Lung microvascular endothelial cell (primary cell): ENCODE measurements at places on chromosomes 13 and 19. TPM values are rescaled to one million over a fixed set of nuclear protein-coding genes. Genes with fewer than 3 reads are reported as not detected.

Gene IGSF23
- total RNA-seq: 0.22 TPM in 1 of 2 replicates, not detected in the other

Gene ZNF880
- 17.9 and 20.0 TPM in 2 replicates for total RNA-seq

Gene TNFSF13B
- under 0.01 and 0.60 TPM in 2 replicates for total RNA-seq

Gene ZNF99
- total RNA-seq: not detected in 2 replicates

Gene KLF16
- 3.7 and 5.6 TPM in 2 replicates for total RNA-seq

Gene ZFP36
- 0.44 and 4.0 TPM in 2 replicates for total RNA-seq

Gene DPRX
- total RNA-seq: not detected in 2 replicates

Gene JSRP1
- total RNA-seq: 0.22 TPM in 1 of 2 replicates, not detected in the other

Gene C1QTNF9B
- not detected in 2 replicates for total RNA-seq

Gene BCAM
- total RNA-seq: 11.8 and 34.3 TPM in 2 replicates

Gene LIM2
- not detected in 2 replicates for total RNA-seq

Gene ZNF439
- total RNA-seq: 0.22 and 2.8 TPM in 2 replicates

GRCh38 chr19:8174706-8175105, 25.3 kb upstream of the FBN3 start:
- no peak for DNase-seq

GRCh38 chr13:109859898-109860297, 73.5 kb upstream of the IRS2 start:
- DNase-seq: no peak

DNA sequence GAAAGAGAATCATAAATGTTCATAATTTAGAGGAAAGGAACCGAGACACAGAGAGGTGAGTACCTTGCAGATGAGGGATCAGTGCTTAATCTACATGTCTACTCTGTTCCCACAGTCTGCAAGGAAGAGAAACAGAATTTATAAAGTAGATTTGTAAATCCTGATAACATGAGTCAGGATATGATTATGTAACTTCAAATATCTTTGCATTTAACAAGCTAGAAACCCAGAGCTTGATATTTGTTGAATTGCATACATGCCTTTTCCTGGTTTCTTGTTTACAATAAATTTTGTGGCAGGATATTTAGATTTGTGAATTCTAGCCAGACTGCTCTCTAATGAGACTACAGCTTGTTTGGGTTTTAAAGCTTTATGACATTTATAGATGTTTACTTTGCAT, 219.2 kb downstream of the ENOX1 start:
- DNase-seq: no peak

DNA sequence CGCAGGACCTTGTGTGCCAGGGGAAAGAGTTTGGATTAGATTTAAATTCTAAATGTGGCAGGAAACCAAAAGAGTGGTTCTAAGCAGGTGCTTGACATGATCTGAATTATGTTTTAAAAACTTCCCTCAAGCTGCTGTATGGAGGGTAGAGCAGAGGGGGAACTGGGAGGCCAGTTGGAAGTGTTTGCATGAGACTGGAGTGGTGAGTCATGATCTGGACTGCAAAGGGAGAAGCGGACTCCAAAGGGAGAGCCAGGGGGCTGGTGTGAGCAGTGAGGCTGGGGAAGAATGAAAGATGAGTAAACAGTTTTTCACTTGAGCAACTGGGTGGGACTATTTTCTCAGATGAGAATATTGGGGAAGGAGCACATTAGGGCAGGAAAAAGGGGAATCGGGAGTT, 206.1 kb downstream of the DNAJC15 start:
- peak; percentile 63 for DNase-seq

DNA sequence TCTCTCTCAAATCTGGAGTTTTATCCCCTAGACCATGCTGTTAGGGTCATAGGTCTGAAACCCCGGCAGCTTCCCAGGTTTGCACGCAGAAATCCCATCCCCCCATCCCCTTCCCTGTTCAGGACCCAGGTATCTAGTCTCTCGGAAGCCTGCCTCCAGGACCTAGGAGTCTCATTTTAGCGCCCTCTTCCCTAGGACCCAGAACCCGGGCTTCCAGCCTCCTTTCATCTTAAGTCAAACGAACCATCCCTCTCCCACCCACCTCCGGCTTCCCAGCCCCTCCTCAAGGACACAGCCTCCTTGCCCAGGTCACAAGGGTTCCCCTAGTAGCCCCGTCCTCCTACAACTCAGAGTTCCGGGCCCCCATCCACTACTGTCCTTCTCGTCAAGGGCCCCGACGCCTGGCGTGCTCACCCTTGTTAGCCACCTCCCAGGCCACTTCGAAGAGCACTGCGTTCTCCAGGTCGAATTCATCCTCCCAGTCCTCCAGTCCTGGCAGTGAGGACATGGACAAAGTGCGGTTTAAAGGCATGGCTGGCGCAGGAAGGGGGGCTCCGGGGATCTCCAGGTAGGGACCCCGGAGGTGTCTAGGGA, 431 bp downstream of the GYS1 start:
- no peak for DNase-seq

GRCh38 chr13:83007226-83007625, 875.0 kb downstream of the SLITRK1 start:
- no peak for DNase-seq

DNA sequence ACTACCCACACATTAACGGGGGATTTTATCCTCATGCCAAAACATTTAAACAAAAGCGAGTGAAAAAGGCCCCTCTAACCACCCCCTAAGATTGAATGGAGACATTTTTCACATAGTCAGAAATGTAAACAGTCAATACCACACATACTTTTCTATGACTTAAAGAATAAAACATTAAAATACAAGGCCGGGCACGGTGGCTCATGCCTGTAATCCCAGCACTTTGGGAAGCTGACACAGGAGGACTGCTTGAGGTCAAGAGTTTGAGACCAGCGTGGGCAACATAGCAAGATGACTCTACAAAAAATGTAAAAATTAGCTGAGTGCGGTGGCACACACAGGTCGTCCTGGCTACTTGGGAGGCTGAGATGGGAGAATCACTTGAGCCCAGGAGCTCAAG, 47.3 kb downstream of the MPHOSPH8 start:
- no peak for DNase-seq

DNA sequence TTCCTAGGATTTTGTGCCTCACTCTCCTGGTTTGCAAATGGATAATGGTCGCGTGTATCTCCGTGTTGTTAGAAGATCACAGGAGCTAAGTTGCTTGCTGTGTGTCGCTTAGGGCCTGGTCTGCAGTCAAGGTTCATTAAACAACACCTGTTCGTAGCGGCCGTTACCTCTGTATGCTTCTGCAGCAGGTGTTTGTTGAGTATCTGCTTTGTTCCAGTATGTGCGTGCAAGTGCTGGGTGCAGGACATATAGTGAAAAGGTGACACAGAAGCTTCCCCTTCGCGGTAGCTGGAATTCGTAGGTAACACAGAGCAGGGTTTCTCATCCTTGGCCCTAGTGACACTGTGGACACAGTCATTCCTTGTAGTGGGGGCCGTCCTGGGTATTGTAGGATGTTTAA, 5.4 kb downstream of the MED25 start:
- no peak for DNase-seq

GRCh38 chr13:113400621-113401451, 36.9 kb upstream of the GRTP1 start:
- DNase-seq: no peak

DNA sequence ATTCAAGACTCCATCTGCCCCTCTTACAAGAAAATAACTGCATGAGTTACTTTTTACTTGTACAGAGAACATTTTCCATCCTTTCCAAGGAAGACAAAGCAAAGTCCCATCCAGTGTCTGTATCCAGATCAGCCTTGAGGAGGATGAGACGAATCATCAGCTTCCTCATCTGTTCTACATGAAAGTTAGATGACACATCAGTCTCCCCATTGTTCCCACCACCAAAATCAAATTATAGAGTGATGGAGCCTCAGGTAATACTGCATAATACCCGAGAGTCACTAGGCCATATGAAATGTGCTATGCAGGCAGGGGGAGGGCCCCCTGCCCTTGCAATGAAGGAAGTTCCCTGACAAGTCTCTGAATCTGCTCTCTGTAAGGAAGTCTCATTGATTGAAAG, 1244.6 kb upstream of the SLC10A2 start:
- DNase-seq: no peak

DNA sequence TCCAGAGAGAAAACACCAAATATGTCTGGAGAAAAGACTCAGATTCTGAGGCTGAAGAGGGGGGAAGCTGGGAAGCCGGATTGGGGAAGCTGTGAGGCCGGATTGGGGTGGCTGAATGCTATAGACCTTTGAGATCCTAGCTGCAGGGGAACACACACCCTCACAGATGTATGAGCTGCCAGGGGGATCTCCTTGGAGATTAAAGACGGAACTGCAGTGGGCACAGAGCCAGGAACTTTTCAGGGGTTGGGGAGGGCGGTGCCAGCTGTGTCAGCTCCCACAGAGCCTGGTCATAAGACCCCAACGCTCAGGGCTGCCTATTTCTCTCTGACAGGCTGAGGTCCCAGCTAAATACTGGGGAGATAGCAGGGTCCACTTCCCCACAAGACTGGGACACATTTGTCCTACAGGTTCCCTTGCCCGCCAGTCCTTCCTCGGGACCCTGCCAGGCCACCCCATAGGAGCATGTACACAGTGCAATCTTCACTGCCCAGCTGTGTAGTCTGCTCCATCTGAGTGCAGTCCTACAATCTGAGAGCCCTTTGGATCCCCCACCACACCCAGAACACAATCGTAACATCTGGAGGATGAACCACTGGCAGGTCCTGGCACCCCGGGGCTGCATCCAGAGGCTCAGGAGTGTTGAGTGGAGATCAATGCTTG, 1893.9 kb downstream of the PCDH9 start:
- no peak for DNase-seq

GRCh38 chr19:43660971-43661360, 9.0 kb downstream of the PLAUR start:
- DNase-seq: no peak

DNA sequence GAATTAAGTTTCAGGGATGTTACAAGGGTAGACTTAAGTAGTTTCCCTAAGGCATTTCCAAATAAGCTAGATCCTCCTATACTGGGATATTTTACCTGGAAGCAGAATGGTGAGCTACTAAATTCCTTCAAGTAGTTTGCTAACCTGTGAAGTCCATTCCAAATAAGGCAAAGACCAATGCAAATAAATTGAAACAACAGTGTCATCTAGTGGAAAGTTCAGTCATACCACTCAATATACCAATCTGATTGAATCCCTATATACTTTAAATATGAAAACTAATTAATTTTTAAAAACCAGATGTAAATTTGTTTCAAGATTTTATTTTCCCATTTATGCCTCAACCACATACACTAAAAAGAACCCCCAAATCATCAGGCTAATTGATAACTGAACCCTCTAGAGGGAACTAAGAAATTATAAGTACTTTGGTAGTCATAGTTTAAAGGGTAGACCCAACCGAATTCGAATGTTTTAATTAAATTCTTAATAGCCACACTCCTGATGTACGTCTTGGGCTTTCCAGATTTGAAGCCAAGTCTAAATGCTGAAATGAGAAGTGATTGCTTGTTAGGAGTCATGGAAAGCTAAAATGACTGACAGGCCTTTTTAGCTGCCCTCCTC, 223.7 kb downstream of the TBC1D4 start:
- peak; percentile 49 for DNase-seq

- DNase-seq: no peak
These were observed 9.9 kb downstream of the PLPP2 start for GRCh38 chr19:281156-281853.

GRCh38 chr13:43339805-43340550, 316.6 kb downstream of the DNAJC15 start:
- no peak for DNase-seq

GRCh38 chr13:76474356-76474755, 411.8 kb downstream of the KCTD12 start:
- peak; percentile 45 for DNase-seq

GRCh38 chr19:35345671-35346111, 2.0 kb upstream of the FFAR1 start:
- no peak for DNase-seq

GRCh38 chr19:17183271-17183761, 31.8 kb upstream of the USE1 start:
- DNase-seq: no peak
